ENCODE measurements at places on chromosomes 12 and 14.

DNA sequence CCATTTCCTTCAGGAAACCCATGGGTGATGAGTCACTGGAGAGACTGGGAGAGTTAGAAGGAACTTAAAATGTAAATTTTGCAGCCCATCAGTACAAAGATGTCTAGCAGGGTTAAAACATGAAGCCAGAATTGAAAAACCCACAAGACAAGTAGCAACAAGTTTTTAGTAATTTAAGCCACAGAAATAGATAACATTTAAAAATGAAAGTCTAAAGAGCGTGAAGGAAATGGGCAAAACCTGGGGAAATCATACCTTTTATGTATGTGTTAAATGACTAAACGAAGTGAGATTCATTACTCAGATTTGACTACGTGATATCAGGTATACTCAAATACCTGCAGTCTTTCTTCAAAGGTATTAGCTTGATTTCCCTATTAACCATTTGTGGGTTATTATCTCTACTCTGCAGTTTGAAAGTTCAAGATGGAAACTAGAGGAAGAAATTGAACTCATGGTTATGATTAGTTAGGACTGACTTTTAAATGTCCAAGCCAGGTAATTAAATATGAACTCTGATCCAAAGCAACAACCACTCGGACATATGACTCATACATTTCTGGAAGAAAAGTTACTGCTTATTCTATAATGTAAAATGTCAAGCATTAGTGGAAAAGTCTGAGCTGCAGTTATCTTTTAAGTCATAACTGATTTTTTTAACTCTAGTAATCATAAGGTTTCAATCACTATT lies 84.1 kb downstream of the ITPR2 start:
- no peak for DNase-seq

- no peak for DNase-seq
Measured at GRCh38 chr14:27026097-27026496, 428.3 kb upstream of the NOVA1 start.

- DNase-seq = no peak
Measured at GRCh38 chr12:67453191-67453590, 184.0 kb downstream of the CAND1 start.

DNA sequence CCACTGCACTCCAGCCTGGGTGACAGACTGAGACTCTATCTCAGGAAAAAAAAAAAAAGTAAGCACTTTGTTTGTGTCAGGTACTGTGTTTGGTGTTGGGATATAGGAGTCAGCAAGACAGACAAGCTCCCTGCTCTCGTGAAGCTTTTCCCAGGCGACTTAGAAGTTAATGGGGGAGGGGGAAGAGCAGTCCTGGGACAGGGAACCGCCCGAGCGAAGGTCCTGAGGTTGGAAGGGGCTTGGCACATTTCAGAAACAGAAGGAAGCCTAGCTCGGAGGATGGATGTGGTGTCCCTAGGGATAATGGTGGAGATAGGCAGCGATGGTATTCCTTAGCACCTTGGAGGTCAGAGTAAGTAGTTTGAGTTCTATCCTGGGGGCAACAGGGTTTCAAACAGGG lies 8.5 kb upstream of the COX6A1 start:
- DNase-seq = no peak
